ENCODE measurements at places on chromosomes 4 and X. TPM values are rescaled to one million over a fixed set of nuclear protein-coding genes. Genes with fewer than 3 reads are reported as not detected.

DNA sequence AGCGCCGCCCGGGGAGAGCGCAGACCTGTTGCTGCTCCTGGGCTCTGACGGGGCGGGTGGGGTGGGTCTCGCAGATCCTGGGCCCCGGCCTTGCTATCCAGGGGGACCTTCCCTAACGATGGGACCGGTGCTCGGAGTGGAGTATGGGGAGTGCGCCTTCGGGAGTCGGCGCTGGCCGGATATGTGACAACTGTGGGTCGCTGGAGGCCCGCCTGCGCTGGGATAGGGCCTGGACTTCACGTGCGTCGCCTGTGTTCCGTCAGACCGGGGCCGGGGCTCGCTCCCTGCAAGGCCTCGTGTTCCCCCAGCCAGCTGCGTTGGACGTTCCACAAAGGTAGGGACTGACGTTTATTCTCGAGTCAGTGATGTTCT lies 1.3 kb downstream of the TBL1X start:
- DNase-seq: no peak

The F9 gene
- not detected for total RNA-seq

The TXK gene
- total RNA-seq: 4.8 TPM

DNA sequence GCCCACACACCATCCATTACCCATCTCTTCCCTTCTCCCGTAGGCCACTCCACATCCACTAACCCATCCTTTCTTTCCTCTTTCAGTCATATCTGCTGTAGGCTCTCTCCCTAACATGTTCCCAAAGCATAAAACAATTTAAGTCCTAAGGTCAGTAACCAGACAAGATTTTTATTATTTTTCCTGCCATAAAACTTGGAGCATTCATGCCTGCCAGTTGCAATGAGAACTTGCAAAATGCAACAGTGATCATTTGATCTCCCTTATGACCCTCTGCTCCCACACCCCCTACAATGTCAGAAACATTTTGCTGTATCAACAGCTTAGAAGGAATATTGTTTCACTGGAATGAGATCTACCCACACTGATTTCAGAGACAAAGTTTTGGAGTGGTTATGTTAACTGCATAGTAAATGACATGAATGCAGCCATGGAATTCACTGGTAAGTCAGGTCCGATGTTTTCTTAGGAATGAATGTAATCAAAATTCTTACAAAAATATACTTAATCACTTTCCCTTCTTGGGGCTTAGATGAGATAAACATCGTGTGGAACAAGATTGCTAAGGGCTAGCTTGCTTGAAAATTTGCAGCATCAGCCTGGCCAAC lies 5.7 kb downstream of the NIPAL1 start:
- no peak for DNase-seq

DNA sequence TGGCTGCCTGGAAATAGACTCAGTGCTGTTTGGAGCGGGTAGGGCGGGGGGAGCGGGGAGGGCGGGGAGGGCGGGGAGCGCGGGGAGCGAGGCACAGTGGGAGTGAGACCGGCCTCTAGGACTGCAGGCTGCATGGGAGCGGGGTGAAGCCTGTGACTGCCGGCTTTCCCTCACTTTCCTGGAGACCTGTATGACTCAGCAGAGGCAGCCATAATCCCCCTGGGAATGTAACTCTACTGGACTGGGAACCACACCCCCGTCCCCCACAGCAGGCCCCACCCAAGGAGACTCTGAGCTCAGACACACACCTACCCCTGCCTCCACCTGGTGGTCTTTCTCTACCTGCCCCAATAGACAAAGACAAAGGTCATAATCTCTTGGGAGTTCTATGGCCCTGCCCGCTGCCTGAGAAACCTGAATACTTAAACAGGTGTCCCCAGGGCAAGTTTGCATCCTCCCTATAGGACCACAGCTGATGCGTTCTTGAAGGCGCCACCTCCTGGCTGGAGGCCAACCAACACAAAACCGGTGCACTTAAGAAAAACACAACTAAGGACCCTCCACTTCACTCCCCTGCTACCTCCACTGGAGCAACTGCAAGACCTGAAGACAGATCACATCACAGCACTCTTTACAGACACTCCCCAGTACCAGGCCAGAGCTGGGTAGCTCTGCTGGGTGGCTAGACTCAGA lies 18.0 kb downstream of the HDAC8 start:
- DNase-seq: no peak

The TBC1D8B gene
- total RNA-seq: 0.18 TPM

DNA sequence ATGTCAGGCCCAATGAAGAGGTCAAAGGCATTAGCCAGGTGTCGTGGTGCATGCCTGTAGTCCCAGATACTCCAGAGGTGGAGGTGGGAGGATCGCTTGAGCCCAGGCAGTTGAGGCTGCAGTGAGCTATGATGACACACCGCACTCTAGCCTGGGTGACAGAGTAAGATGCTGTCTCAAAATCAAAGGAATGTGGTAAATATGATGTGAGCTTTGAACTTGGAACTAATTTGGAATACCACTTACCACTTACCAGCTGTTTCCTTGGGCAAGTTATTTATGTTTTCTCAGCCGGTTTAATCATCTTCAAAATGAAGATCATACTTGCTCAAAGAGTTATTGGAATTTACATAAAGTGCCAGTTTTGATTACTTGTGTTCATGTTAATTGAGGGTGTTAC lies 23.8 kb upstream of the SEPSECS start:
- no peak for DNase-seq

DNA sequence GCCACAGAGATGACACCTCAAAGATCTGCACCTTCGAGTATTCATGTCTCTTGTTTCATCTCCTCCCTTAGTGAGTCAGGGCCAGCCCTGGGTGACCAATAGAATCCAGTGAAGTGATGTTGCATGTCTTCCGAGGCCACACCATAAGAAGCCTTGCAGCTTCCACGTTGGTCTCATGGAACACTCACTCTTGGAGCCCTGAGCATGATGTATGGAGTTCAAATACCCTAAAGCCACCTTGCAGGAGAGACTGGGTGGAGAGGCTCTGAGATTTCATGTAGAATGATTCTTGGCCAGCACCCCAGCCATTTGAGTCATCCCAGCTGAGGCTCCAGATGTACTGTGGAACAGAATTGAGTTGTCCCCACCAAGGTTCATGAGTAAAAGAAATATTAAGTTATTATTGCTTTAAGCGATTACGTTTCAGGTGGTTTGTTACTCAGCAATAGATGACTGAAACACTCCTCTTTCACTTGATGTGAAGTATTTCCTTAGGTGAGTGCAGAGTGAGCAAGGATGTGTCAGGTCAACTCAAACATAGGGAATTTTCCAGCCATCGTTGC lies 5.0 kb upstream of the RP2 start:
- DNase-seq: no peak

GRCh38 chrX:16484338-16484737 lies 165.6 kb upstream of the S100G start:
- DNase-seq: no peak

DNA sequence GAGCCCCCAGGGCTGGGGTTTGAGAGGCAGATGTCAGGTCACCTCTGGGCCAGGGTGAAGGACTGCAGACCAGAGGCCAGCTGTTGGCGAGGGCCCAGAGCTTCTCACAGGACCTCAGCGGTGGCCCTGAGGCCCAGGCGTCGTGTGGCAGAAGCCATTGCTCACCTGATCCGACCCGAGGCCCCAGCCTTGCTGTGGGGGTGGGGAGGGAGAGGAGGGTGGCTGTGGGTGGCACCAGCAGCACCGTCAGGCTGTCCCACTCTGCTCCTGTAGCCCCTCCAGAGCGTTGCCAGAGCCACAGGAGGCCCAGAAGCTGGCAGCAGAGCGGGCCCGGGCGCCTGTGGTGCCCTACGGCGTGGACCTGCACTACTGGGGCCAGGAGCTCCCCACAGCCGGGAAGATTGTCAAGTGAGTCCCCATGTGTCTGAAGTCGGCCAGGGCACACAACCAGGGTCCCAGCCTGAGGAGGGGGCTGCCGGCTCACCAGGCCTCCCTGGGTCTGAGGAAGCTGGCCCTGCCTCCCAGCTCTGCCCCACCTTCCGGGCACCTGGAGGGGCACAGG lies 28.8 kb downstream of the UVSSA start:
- DNase-seq: no peak

DNA sequence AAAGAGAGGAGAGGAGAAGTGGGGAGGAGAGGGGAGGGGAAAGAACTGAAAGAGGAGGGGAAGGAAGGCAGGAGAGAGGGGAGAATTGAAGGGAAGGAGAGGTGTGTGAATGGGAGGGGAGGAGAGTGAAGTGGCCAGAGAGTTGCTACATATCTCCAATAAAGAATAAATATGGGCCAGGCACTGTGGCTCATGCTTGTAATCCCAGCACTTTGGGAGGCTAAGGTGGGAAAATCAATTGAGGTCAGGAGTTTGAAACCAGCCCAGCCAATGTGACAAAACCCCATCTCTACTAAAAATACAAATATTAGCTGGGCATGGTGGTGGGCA lies 482.4 kb downstream of the NAF1 start:
- no peak for DNase-seq

GRCh38 chrX:43456063-43456462 lies 200.0 kb upstream of the MAOA start:
- DNase-seq: no peak
